ENCODE measurements at places on chromosomes 4 and X.

DNA sequence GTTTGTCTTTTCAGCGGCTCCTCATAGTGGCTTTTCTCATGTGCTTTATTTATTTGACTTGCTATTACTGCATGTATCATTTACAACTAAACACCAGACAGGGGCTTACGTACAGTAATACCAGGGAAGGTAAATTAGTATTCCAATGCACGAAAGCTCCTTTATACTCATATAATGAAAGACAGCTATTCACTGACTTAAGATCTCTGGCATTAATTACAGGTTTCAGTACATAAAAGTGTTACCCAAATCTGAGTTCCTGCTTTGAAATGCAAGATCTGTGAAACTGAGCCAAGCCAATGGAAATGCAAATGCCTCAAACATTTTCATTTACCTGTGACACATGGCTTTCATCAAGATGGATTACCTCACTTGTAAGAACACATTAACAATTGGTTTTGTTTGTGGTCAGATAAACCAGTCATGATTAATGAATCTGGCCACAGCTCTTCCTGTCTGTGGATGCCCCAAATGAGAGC, 107.2 kb downstream of the ANAPC4 start:
- DNase-seq, result no peak

DNA sequence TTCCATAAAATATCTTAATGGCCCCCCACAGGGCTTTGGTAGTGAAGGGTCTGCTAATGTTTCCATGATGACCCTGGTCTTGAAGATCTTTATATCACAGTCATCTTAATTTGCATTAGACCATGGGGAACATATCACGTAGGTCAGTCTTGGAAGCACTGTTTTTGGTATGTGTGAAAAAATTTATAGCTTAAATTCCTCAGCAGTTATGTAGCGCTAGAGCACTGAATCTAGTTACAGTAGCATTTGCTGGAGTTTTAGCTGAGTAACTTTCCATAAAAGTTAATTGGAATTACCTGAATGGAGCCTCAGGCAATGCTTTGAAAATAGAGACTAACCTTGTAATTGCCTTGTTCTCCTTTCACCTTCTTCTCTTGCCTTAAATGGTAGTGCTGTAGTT, 648.8 kb downstream of the IQCM start:
- DNase-seq, result no peak

DNA sequence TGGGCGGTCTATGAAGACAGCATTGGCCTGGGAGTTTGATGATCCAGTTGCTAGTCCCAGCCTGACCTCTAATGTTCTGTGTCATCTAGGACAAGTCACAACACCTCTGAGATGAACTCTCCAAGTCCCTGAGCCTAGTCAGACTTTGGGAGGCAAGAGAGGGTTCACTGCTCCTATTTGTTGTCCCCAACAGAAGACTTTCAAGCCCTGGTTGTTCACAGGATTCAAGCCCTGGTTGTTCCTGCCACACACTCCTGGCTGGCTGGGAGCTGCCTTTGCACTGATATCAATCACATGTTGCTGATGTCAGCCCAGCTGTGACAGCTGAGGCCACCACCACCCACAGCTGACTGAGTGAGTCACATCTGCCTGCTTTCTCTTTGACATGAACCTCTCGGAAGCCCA, 253.2 kb upstream of the RASGEF1B start:
- DNase-seq, result peak; percentile 57

GRCh38 chr4:87516683-87517082, 12.5 kb downstream of the SPARCL1 start:
- DNase-seq, result no peak

GRCh38 chrX:155534800-155535199, 76.4 kb upstream of the F8A3 start:
- peak; percentile 0 for DNase-seq

DNA sequence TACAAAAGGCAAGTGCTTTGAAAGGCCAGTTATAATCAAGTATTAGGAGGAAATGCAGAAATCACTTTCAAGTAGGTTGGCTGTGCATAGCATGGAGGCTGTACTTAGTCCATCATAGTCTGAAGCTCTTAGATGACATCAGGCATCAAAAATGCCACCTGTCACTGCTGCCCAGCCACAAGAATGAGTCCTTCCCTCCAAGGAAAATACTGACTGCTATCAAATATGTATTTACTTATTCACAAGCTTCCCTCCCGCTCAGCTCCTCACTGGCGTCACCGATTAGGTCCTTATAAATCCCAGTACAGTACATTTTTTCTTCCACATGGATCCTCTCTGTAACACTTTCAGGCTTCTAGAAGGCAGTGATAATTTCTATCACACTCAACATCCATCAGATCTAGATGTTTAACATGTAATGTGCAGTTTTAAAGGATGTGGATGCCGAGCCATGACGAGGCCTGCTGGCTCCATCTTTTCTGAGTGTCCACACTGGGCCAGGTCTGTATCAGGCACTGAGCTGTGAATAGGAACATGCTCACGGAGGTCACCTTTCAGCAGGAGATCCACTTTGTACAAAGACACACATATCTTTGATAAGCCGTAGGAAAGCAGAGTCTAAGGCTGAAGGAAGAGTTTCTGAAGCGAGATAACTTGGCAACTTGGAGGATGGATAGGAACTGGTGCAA, 121.9 kb downstream of the PALLD start:
- DNase-seq, result no peak

- DNase-seq, result no peak
Measured at GRCh38 chr4:173270312-173271027, 63.7 kb downstream of the HMGB2 start.

Measured in NAMALWA (cell line).